ENCODE measurements at places on chromosomes 5 and 9.

DNA sequence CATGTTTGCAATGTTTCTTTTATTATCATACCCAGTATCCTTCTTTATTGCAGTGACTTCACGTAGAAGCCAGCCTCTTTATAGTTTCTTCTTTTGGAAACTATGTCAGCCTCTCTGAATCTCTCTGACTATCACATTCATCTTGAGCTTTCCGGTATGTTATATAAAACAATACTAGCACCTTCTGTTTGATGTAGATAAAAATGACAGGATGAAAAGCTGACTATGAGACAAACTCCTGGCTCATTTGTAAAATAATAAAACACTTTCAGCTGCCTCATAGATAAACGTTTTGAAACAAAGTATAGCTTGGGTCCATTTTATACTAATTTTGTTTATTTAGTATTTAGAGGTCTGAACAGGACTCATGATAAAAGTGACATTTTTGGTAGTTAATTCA, 1145.4 kb upstream of the NUDT12 start:
- DNase-seq: no peak

GRCh38 chr5:10149911-10150310, 99.8 kb downstream of the ATPSCKMT start:
- DNase-seq: no peak

DNA sequence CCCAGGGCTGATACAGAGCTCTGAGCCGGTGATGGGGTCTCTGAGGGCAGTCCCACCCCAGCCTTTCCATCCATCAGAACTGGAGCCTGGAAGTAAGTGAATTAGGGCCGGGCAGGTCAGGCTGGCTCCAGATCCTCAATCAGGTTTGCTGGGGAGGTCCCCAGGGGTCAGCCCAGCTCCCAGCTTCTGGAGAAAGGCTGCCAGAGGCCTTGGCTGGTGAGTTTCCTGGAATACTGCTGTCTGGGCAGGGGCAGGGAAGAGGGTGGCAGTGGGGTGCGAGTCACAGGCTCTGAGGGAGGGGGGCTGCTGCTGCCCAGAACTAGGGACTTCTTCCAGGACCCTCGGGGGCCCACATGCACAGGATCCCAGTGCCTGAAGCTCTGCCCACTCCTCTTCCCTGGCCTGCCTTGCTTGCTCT, 200.6 kb upstream of the MVB12B start:
- no peak for DNase-seq

GRCh38 chr9:109401990-109402318, 81.1 kb upstream of the EPB41L4B start:
- no peak for DNase-seq

- no peak for DNase-seq
Observed at GRCh38 chr5:165083394-165083793, 1578.0 kb downstream of the MAT2B start.

DNA sequence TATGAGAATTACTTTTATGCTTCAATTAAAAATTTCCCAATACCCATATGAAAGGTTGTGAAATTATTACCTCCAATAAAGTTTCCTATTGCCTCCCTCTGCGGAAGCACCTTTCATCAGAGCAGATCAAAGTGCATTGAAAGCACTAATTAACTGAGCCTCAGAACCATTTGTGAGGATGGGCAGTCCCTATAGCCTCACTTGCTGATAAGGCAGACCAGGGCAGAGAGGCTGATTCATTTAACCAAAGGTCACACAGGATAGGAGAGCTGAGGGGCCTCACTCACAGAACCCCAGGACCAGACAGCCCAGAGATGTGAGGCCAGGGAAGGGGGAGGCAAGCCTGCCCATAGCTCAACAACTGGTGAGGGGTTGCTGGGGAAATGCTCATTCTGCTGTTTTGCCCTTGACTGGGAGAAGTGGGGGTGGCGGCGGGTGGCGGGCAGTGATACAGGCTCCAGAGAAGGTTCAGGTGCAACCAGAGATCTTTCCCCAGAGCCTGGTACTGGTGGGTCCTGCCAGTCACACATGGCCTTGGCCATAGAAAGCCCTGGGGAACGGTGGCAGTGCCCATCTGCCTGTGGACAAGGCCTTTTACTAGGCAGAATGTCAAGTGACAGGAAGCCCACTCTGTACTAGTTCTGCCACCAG, 57.9 kb downstream of the MACROH2A1 start:
- no peak for DNase-seq

DNA sequence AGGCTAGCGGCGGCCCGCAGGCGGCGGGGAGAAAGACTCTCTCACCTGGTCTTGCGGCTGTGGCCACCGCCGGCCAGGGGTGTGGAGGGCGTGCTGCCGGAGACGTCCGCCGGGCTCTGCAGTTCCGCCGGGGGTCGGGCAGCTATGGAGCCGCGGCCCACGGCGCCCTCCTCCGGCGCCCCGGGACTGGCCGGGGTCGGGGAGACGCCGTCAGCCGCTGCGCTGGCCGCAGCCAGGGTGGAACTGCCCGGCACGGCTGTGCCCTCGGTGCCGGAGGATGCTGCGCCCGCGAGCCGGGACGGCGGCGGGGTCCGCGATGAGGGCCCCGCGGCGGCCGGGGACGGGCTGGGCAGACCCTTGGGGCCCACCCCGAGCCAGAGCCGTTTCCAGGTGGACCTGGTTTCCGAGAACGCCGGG, 253 bp downstream of the SLC12A2 start:
- DNase-seq: peak; percentile 35

DNA sequence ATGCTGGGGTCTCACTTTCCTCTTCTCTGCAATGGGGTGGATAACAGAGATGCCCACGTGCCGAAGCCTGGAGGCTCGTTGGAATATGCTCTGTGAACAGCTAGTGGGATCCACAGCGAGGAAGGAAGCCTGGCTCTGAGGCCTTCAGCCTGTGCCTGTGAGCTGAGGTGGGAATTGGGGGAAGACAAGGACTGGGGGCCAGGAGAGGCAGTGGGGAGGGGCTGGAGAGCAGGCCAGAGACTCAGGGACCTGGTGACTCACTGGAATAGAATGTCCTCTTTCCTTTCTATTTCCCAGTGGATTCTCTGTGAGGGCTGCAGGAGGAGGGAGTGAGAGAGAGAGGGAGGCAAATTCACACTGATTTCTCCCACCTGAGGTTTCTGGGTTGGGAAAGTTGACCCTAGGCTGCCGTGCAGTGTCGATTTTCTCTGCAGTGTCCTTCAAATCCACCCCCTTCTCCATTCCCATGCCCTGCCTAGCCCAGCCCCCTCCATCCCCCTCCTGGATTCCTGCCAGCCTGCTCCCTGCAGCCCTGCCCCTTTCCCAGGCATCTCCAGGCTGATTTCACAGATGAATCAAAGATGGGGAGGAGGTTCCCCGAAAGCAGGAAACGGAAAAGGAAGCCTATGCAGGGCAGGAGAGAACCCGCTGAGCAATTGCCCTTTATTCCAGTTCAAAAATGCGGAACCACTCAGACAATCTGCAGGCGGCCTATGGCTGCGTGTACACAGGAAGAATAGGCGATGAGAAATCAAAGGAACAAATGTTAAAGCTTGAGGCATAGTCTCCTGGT, 1.4 kb upstream of the SPAAR start:
- DNase-seq: peak; percentile 91

DNA sequence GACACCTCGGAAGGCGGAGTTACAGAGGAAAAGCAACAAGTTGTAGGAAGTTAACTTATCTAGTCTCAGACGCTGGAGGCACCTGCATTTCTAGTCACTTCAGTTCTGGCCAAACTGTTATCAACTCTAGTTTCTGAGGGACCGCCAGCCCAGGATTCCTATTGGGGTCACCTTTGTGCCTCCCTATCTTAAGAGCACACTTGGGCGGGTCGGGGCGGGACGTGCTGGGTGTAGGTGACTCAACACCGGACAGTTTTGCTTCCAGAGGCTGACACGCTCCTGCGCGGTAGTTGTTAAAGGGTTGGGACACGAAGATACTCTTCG, 679 bp upstream of the KDM4C start:
- DNase-seq: peak; percentile 78

DNA sequence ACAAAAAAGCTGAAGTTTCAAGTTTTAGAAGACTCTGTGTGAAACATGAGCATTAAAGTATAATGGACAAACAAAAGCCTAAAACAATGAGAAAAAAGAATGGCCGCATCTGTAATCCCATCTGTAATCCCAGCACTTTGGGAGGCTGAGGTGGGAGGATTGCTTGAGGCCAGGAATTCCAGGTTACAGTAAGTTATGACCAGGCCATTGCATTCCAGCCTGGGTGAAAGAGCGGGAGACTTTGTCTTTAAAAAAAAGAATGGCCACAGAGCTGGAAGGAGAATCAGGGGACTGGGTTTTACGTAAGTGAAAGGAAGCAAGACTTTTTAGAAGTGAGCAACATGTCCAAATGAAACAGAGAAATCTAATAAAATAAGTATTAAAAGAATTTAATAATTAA, 2.6 kb upstream of the ATG10 start:
- no peak for DNase-seq

GRCh38 chr5:111733571-111733970, 23.4 kb downstream of the NREP start:
- no peak for DNase-seq

- DNase-seq: no peak
Observed at GRCh38 chr5:179901915-179902762, 5.6 kb downstream of the TBC1D9B start.

- no peak for DNase-seq
Observed at GRCh38 chr9:106177216-106177615, 482.9 kb downstream of the TMEM38B start.

DNA sequence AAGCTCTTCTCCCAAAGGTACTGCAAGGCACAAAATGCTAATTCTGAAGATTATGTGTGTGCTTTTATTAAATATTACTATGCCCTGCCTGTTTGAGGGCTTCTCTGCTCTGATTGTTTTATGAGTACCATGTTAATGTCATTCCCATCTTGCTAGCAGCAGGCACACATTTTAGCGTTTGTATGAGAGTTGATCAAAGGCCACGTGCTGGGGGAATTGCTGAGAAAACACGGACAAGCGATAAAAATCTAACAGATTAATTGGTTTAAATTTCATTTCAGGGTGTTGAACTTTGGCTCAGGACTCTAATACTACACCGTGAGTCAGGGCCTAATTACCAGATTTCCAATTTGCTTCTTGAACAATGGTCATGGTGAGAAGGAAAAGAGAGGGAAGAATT, 298.4 kb downstream of the EBF1 start:
- DNase-seq: no peak

- DNase-seq: no peak
Observed at GRCh38 chr9:120712539-120713031, 1.7 kb downstream of the MEGF9 start.

- DNase-seq: peak; percentile 90
Observed at GRCh38 chr5:179731791-179732411, 721 bp upstream of the MAML1 start.

DNA sequence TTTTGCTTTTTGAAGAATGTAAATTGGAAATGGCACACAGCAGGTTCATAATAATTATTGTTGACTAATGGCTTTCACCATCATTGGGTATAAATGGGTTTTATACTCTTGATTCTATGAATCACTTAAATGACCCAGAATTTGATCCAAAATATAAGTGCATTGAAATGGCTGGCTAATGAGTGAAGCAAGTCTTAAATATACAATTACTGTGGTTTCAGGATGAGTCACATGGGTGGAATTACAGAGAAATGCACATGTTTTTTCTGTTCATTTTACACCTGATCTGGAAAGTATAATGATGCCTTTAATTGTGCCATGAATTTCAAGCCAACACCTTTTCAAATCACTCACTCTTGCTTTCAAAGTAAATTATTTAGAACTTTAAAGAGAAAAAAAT, 380.8 kb upstream of the CD180 start:
- DNase-seq: peak; percentile 13

GRCh38 chr5:10591966-10592365, 28.1 kb downstream of the ANKRD33B start:
- DNase-seq: no peak

- DNase-seq: peak; percentile 81
Observed at GRCh38 chr9:114824110-114824509, 18.3 kb upstream of the TNFSF15 start.

- peak; percentile 65 for DNase-seq
Observed at GRCh38 chr5:127820910-127821553, 117.8 kb downstream of the CCDC192 start.

DNA sequence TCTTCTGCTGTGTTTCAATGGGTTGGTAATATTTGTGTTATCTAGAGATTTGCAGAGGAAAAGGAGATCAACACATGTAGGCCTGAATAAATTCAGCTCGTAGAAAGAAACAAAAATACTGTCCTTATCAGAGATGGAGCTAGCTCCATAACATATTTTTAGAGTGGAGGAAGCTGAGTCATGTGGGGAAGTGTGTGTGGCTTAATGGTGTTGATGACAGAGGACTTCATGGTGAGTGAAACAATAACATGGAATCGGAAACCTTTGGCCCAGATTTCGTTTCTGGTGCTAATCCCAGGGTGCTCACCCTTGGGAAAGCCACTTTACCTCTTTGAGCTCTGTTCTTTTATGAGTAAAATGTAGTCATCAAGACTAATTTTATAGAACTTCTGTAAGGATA, 825.0 kb downstream of the TLR4 start:
- DNase-seq: peak; percentile 32

DNA sequence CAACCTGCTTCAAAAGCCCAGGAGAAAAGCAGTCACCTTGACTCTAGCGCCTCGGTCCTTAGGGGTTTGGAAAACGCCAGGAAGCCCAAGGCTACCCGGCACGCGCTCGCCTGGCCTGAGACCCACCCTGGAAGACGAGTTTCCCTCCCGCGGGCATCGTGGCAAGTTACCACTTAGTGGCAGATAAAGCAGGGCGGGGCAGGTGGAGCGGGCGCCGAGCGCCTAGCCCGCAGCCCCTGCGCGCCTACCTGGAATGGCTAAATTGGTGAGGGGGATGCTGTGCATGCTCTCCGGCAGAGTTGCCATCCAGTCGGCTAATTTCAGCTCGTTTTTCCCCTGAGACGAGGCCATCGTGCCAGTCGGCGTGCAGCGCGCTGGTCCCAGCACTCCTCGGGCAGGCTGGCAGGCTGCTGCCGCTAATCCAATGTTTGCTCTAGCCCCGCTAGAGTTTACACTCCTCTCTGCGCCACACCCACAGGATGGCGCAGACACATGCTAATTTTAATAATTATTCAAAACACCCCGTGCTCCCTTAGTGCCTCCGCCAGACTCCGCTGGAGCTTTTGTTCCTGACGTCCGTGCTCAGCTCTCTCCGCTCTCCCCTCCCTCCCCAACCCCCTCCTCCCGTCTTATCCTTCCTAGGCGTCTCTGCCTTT, at the start of gene PLCXD3:
PLCXD3 (minus strand) TSS at position 426 of the 656 bp plus-strand sequence; CDS start at position 351, 75 bp downstream.
- DNase-seq: peak; percentile 30

GRCh38 chr9:27433631-27434325, 90.3 kb upstream of the IFNK start:
- no peak for DNase-seq

GRCh38 chr9:129131300-129132145, 20.3 kb downstream of the PTPA start:
- DNase-seq: peak; percentile 73

DNA sequence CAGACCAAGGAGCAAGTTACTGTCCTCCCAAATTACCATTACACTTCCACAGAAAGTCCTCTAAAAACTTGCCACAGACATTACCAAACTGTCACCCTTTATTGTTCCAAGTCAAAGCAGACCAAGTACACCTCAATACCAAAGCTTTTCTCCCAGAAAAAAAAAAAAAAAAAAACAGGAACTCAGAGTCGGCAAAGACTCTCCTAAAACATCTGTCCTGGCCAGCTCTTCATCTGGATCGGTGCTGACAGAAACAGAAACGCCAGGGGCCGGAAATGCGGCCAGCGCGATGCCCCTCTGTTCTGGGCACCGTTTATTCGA, 718 bp downstream of the DEPDC1B start:
- DNase-seq: no peak

- DNase-seq: no peak
Observed at GRCh38 chr9:81460693-81461092, 228.7 kb downstream of the TLE1 start.

GRCh38 chr9:32879335-32879734, 96.0 kb downstream of the TMEM215 start:
- DNase-seq: no peak

Measured in fibroblast of the aortic adventitia (primary cell).